ENCODE measurements at places on chromosomes 4 and X.

- DNase-seq, result no peak
Observed at GRCh38 chr4:7055990-7056325, 11.9 kb downstream of the GRPEL1 start.

DNA sequence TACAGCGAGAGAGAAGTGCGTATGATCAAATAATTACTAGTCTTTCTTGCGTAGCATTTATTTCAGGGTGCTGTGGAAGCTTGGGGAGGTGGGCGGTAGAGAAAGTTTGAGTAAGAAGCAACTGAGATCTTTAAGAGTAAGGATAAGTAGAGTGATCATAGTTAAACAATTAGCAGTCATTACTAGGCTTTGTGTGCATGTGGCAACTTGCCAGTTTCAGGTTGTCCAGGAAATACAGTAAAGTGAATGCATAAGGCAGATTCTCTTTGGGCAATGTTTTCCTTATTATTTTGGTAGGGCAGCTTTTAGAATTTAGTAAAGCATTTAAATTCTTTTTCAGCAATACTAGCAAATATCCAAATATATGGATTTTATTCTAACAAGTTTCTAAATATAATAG lies 57.0 kb downstream of the HPGDS start:
- no peak for DNase-seq

DNA sequence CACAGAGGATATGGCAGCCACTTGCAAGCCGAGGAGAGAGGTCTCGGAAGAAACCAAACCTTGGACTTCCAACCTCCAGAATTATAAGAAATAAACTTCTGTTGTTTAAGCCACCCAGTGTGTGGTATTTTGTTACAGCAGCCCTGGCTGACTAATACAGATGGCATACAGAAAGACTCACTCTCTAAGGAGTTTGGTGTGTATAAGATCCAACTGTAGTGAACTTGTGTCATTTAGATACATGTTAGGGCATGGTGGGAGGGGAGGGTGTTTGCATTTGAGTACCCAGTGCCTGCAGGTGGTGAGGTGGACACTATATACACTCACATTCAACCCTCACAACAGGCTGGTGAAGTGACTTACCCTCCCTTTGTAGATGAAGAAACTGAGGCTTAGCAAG lies 233.2 kb upstream of the KLF3 start:
- no peak for DNase-seq

DNA sequence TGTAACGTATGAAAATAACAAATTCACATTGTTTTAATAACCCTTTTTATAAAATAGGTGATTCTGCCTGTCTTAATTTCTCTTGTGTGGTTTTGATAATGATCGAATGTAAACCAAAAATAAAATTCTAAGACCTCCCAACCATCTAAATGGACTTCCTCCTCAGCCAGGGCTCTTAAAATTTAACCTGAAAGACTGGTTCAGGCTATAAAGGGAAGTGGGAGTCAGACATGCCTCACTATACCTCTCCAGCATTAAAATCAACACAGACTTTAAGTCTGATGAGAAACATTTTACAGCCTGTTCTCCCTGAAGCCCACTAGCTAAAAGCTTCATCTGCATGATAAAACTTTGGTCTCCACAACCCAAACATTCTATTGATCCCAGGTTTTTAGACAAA lies 97.6 kb upstream of the STIM2 start:
- no peak for DNase-seq

- DNase-seq, result no peak
Observed at GRCh38 chr4:79267671-79268070, 58.2 kb downstream of the NAA11 start.

DNA sequence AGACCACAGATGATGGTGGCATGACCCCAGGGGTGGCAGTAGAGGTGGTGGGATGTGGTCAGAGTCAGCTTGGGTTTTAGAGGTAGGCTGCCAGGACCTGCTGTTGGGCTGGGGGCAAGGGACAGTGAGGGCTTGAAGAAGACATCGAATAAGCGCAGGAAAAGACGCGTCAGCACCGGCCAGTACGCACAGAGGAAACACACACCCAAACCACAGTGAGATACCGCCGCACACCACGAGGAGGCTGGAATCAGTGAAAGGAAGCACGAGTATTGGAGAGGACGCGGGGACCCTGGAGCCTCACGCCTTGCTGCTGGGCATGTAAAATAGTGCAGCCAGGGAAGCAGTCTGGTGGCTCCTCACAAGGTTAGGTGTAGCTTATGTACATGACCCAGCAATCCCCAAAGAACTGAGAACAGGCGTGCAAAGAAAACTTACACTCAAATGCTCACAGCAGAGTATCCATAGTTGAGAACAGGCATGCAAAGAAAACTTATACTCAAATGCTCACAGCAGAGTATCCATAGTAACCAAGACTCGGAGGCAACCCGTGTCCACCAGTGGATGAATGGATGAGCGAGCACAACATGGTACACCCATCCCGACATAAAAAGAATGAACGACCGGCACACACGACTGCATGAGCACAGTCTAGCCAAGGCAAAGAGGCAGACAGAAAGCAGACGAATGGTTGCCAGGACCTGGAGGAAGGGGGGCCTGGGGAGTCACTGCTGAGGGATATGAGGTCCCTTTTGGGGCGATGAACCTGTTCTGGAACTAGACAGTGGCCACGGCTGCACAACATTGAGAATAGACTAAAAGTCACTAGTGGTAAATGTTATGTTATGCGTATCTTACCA lies 13.3 kb downstream of the PDZD4 start:
- peak; percentile 30 for DNase-seq

DNA sequence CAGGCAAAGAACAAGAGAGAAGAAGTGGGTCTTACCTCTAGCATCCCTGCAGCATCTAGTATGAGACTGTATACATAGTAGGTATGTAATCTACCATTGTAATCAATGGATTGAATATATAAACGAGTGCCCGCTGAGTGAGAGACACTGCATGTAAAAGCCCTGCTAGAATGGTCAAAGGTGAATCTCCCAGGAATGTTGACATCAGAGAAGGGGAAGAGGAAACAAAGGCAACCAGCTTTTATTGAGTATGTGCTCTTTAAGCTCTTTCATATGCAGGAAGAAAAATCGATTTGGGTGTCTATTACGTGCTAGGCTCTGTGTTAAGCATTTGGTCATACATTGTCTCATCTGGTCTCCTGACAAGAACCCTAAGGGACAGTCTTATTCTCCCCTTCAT lies 91.9 kb upstream of the KLHL13 start:
- no peak for DNase-seq

GRCh38 chr4:173793937-173794510 lies 264.0 kb upstream of the HAND2 start:
- no peak for DNase-seq

- DNase-seq, result no peak
Observed at GRCh38 chr4:4386296-4386735, 586 bp upstream of the NSG1 start.

- no peak for DNase-seq
Observed at GRCh38 chr4:170497689-170498088, 407.9 kb upstream of the AADAT start.

DNA sequence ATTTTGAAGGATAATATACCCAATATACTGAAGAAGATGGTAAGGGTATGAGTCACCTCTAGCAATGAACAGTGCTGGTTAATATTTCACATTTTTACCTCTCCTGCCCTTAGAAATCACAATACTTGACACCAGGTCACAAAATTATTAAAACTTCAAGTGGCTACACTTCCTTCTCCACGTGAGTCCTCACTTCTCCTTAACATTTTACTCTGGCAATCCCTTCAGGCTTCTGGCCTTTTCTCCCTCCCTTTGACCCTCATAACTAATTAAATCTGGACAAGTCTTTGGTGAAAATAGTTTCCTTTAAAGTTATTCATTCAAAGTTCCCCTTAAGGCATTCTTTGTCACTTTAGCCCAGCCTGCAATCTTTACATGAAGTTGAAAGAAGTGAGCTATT lies 190.4 kb downstream of the UNC5C start:
- no peak for DNase-seq

DNA sequence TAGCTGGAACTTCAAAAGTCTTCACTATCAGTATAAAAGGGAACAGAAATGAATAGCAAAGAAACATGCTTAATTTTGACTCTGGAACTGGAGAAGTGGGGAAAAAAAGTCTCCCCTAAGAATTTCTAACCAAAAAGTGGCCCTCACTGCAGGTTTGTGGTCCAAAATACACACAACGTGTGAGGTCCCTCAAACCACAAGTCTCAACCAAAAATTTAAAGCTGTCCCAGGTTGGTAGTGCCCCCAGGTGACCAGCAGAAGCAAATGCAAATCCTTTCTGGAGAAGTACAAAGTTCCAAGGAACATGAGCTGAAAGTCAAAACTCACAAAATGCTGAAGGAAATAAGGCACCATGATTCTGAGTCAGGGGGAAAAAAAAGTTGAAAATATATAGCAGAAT lies 23.6 kb upstream of the VAMP7 start:
- no peak for DNase-seq

- no peak for DNase-seq
Observed at GRCh38 chr4:113042502-113042901, 7.0 kb upstream of the ANK2 start.

GRCh38 chrX:46698691-46699090 lies 60.2 kb downstream of the SLC9A7 start:
- no peak for DNase-seq

- DNase-seq, result no peak
Observed at GRCh38 chr4:48472794-48473193, 10.3 kb upstream of the SLC10A4 start.

DNA sequence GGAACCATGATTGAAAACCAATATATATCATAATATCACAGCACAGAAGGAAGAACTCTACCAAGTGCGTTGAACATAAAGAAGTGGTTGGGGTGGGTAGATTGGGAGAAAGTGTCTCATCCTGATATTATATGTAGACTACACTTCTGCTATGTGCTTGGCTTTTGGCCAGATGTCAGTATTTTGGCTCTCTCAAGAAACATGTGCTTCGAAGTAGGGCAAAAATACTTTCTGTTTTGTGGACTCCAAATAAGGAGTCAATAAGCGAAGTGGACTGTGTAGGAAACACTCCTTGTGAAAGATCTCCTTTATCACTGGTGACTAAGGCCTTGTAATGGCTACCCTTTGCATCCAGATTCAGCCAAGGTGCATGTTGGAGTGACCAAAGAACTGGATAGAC lies 7.8 kb upstream of the HPSE start:
- no peak for DNase-seq

GRCh38 chr4:47786958-47787370 lies 50.9 kb downstream of the CORIN start:
- DNase-seq, result no peak

DNA sequence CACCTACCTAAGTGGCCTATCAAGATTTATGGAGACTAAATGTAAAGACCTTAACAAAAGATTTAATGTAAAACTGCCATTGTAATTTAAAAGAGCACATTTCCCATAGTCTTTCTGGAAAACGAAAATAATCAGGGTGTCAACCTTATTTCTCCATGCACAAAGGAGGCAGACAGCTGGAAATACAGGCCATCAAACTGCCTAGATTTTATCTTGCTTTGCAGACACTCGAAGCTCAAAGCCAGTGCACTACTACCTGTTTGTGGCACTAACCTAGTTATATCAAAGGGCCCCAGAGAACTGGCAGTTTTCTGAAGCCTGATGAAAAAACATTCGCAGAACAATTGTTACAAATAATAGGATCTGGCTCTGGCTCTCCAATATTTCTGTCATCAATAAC lies 863.9 kb downstream of the STPG2 start:
- DNase-seq, result no peak

GRCh38 chr4:100986360-100986868 lies 360.9 kb downstream of the PPP3CA start:
- no peak for DNase-seq

- no peak for DNase-seq
Observed at GRCh38 chr4:129218897-129219296, 122.9 kb downstream of the C4orf33 start.

DNA sequence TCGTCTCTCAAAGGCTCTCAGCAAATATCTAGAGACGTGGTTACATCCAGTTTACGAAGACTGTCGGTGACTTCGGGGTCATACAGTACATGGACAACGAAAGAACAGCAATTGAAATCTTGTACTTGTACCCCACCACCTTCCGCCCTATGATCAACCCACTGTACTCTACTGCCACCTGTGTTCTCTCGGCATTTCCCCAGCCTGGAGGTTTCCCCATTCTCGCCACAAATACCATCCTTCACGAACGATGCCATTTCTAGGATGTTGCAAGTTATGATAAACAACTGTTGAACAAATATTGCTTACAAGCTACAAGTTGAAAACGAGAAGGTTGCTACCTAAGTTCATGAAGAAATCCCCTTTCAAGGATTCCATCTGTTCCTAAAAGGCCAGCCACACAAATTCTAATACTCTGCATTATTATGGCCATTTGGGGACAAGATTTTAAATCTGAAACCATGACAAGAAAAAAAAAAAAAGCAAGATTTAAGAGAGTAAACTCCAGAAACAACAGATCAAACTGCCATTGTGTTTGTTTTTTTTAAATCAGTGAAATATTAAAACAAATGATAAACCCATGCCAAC lies 1.6 kb downstream of the APBB2 start:
- DNase-seq, result no peak

- no peak for DNase-seq
Observed at GRCh38 chrX:14819769-14820168, 53.1 kb downstream of the FANCB start.

- no peak for DNase-seq
Observed at GRCh38 chr4:140244328-140244727, 90.3 kb upstream of the MAML3 start.

DNA sequence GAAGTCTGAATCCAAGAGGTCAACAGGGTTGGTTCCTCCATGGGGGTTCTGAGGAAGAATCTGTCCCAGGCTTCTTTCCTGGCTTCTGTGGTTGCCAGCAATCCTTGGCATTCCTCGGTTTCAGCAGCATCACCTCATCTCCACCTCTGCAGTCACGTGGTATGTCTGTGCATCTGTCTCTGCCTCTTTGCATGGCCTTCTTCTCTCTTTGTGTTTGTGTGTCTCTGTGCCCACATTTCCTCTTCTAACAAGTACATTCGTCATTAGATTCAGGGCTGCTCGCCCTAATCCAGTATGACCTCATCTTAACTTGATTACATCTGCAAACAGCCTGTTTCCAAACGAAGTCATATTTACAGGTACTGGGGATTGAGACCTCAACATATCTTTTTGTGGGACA lies 114.0 kb downstream of the BCOR start:
- DNase-seq, result no peak

GRCh38 chr4:181853881-181854511 lies 389.2 kb upstream of the TENM3 start:
- DNase-seq, result no peak

- no peak for DNase-seq
Observed at GRCh38 chr4:7388627-7389026, 46.1 kb downstream of the PSAPL1 start.

GRCh38 chr4:141609243-141609642 lies 27.1 kb upstream of the IL15 start:
- DNase-seq, result no peak

- no peak for DNase-seq
Observed at GRCh38 chr4:182380771-182381181, 137.6 kb downstream of the TENM3 start.

DNA sequence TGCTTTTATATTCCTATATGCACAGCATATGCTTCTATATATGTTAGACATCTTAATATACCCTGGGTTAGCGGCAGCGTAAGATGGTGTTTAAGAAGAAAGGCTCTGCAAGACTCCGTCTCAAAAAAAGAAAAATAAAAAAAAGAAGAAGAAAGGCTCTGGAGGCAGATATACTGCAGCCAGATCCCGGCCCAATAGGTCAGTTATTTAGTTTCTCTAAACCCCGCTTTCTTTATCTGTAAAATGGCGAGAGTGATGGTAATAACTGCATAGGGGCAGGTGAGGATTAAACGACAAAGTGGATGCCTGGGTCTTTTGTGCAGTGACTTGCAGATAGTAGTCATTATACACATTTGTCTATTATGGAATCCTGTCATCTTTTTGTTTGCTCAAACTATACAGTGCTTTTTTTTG lies 115.2 kb downstream of the NAA11 start:
- no peak for DNase-seq

GRCh38 chr4:2285613-2286381 lies 23.9 kb upstream of the MXD4 start:
- DNase-seq, result no peak
